Amygdala (tissue), 56 donors: ENCODE measurements at places on chromosomes 7 and 10.

DNA sequence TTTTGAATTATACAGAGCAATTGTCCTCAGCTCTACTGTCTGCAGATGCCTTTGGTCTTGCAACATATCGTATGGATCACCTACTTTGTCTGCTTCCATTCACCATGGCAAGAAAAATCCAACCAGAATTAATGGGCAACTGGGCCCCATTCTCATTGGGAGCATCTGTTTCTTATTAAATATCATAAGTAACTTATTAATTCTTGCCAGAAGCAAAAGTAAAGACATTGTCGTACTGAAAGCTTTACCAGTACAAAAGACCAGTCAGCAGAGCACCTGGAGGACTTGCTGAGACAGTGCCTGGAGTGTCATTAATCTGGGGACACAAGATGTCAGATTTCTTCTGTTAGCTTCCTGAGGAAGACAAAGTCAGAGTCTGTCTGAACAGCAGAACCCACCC is 404.5 kb downstream of the INHBA start:
- no peak for DNase-seq

DNA sequence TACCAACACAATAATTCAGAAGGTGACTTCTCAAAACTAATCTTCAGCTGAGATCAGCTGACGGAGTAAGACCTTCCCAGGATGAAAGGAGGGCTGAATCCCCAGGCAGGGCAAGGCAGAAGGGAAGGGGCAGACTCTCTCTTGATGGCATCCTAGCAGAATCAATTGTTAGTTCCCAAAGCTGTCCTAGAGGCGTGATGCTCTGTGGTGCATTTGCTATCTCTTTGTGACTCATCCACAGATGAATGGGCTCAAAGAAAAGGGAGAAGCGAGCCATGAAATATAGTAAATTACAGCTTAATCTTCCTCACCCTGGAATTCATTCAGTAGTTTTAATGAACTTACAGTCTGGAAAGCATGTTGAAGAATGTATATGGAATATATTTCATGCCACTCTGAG is 37.2 kb downstream of the PDE1C start:
- no peak for DNase-seq

- no peak for DNase-seq
These were observed 25.5 kb upstream of the TRIM24 start for GRCh38 chr7:138434597-138435019.

DNA sequence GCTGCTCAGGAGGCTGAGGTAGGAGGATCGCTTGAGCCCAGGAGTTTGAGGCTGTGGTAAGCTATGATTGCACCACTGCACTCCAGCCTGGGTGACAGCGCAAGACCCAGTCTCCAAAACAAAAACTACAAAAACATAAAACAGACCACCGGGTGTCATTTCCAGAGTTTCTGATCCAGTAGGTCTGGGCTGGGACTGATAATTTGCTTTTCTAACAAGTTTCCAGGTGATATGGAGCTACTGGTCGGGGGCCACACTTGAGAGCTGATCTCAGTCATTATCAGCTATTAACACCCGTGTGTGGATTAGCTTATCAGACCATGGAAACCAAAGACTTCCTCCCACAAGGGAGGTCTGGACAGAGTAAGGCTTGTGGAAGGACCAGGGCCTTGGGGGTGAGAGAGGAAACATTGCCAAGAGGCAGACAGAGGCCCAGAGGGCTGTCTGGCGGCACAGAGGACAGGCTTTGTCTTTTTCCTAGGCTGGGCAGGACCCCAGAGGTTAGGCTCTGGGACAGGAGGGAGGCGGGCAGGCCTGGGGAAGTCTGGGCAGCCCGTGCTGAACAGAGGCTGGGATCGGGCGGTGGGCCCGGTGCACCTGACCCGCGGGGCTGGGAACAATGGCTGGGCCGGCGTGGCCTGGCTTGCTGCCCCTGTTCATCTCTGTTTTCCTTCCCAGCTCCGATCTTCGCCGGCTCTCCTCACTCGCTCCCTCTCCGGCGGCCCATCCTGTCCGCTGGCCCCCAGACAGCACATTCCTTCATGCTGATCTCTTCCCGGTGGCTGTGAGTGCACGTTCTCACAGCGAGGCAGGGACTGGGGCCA is 25.2 kb downstream of the TMEM270 start:
- peak; percentile 19 for DNase-seq

- DNase-seq = no peak
These were observed 51.9 kb downstream of the ZNF365 start for GRCh38 chr10:62426086-62426485.

DNA sequence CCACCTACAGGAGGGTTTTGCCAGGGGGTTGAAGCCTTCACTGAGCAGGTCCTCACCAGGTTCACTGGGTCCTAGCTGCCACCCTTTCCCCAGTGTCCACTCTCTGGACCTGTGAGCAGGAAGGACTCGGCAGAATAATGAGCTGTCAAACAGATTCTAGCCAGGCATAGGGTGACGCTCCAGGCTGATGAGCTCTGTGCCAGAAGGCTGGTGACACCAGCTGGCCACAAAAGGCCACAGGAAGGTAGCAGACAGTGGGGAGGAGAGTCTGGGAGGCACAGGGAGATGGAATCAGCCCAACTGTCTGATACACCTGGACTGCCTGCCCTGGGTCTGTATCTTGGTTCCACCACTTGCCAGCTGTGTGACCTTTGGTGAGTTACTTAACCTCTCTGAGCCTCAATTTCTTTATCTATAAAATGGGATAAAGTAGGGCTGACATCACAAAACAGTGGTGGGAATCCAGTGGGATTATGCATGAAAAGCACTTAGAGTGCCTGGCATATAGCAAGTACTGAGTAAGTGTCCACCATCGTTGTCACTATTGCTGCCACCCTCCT is 26.7 kb upstream of the NDST2 start:
- DNase-seq = no peak

DNA sequence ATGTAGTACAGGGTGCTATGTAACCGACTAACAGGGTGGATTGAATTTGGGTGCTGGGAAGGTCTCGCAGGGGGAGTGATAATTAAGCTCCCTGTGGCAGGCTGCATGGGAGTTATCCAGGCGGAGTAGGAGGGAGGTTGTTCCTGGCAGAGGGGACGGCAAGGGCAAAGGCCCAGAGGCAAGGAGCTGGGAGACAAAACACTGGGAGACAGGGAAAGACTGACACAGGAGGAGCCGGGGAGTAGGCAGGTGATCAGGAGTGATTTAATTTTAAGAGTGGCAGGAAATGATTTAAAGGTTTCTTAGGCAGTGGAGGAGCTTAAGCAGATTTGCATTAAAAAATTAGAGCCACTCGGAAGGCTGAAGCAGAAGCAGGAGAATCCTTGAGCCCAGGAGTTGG is 40.7 kb upstream of the LEP start:
- DNase-seq = no peak

- no peak for DNase-seq
These were observed 84.4 kb downstream of the LHPP start for GRCh38 chr10:124546055-124546369.

- no peak for DNase-seq
These were observed 113.4 kb upstream of the RAB18 start for GRCh38 chr10:27390681-27391080.

DNA sequence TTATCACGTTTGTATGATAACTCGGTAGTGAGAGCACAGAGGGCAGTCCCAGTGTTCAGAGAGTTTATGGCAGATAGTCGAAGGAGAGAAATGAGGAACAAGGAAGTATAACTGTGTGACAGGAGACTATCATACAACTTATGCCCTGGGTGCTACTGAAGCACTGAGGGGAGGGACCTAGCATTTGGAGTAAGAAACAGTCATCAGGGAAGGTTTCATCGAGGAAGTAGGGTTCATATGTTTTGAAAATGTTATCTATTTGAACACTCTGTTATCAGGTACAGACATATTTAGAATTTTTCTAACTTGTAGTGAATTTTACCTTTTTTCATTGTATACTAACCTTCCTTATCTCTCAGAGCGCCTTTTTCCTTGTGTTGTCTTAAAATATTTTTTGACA is 1214.4 kb upstream of the C7orf33 start:
- DNase-seq = no peak

DNA sequence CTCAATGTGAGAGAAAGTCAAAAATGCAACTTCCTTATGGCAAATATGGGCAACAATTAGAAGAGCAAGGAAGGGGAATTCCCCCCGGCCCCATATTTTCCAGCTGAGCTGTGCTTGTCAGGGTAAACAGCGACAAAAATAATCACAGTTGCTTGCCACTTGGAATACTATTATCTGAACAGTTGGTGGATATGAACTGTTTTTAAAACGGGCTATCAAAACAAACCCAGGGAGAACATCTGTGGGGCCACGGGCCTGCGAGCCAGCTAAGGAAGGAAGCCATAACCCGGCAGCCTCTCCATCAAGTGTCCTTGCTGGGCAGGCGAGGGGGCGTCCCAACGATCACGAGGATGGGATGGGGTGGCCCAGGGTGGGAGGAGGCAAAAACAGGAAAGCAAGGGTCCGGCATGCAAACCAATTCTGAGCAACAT is 228.4 kb downstream of the ARHGAP12 start:
- DNase-seq = no peak
